ENCODE measurements at places on chromosomes 6 and 20.

DNA sequence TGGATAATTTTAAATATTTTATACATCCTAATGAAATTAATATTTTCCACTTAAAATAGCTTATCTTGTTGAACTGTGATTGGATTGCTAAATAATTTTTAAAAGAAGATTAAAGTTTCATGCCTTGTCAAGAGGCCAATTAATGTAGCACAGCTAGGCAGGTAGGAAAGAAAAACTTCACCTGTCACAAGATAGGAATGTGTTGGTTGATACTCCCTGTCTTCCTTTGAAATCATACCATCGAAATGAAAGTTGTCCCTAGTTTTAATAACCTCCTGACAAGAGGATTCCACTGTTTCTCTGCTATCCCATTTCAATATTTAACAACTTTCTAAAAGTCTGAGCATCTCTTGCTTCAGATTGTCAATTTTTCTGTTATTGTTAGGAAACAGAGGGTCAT is 80.8 kb downstream of the BMP6 start:
- DNase-seq, result no peak

GRCh38 chr6:99711302-99711701 is 104.7 kb downstream of the PRDM13 start:
- DNase-seq, result no peak

DNA sequence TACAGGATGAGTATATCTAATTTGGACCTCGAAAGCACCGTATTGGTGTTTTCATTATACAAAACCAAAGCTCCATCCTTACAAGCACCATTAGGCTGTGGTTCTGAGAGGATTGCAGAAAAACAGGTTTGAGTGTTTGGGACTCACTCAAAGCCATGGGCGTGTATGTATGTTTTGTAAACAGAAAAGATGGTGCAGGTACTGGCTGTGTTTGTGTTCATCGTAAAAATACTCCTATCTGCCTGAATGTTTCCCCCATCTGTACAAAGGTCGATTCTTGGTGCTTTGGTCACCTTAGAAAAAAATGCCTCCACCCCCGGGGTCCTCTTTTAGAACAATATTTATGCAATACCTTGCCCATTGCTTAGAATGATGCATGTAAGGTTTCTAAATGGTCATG is 286.6 kb downstream of the TSHZ2 start:
- DNase-seq, result no peak

GRCh38 chr6:92069781-92070180 is 1349.6 kb downstream of the EPHA7 start:
- DNase-seq, result no peak

DNA sequence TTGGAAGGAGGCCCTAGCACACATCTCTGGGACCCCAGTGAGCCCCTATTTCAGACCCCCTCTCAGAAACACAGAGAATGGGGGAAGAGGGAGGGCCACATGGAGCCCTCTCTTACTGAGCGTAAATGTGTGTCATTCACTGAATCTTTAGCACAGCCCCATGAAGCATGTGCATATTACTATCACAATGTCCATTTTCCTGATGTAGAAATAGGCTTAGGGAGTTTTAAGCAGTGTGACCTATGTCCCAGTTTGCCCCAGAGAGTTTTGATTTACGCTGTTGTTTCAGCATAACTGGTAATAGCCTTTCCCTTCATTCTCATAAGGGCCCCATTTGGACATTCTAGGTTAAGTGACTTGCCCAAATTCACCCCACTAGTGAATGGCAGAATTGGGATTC is 25.0 kb upstream of the TCP11 start:
- no peak for DNase-seq

- no peak for DNase-seq
Measured at GRCh38 chr6:25659633-25660368, 7.8 kb downstream of the SCGN start.

Measured in NCI-H774 (cell line).